ENCODE measurements at places on chromosomes 6 and 20.

- DNase-seq = no peak
Measured at GRCh38 chr20:24633026-24633425, 163.6 kb downstream of the SYNDIG1 start.

DNA sequence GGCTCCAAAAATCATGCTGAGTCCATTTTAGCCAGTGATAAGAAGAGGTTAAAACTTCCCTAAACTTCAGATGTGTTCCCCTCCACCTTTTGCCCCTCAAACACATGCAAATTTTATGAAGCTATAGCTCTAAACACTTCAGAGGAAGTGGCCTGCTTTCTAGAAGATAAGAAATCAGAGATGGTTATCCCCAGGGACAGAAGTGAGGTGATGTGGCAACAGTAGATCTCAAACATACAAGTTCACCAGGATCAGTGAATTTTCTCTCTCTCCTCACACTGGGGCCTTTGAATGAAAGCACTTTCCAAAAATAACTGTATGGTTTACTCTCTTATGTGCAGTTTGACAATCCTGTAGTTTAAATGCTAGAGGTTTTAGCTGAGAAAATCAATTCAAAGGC is 332.0 kb downstream of the BTBD9 start:
- DNase-seq = no peak

DNA sequence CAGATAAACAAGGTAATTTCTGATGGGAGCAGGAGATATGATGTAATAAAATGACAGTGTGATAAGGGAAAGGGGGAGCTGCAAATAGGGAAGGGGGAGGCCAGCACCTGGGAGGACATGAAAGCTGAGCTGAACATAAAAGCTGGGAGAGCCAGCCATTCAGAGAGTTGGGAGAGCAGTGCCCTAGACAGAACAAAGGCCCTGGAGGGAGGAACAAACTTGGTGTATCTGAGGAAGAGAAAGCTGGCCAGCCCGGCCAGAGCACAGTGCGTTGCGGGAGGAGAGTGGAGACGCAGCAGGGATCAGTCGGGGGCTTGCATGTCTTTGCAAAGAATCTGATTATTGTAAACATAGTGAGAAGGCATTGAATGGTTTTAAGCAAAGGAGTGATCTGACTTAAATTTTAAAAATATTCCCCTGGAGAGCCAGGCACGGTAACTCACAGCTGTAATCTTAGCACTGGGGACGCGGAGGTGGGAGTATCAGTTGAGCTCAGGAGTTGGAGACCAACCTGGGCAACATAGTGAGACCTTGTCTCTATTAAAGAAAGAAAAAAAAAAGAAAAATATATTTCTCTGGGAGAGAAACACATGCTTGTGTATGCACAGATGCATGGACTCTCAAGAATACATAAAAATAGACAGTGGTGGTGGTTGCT is 318.2 kb downstream of the ZFAND3 start:
- DNase-seq = no peak

GRCh38 chr20:60365064-60365666 is 406.9 kb downstream of the CDH26 start:
- DNase-seq = no peak

DNA sequence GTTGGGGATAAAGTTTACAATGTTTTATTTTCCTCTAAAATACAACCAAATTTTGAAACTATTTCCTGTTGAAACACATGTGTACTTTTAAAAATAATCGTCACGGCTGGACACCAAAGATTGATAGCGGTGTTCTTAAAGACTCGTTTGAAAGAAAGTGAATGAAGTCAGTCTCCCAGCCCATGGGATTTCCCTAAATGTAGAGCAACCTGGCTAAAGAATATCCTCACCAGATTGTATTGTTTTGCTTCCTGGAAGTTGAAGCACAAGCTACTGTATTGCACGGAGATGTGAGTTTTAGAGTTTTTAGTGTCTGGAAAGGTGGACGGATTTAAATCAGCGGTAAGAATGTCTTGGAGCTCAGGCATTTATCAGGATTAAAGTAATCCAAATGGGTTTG is 189.5 kb downstream of the THBS2 start:
- no peak for DNase-seq

DNA sequence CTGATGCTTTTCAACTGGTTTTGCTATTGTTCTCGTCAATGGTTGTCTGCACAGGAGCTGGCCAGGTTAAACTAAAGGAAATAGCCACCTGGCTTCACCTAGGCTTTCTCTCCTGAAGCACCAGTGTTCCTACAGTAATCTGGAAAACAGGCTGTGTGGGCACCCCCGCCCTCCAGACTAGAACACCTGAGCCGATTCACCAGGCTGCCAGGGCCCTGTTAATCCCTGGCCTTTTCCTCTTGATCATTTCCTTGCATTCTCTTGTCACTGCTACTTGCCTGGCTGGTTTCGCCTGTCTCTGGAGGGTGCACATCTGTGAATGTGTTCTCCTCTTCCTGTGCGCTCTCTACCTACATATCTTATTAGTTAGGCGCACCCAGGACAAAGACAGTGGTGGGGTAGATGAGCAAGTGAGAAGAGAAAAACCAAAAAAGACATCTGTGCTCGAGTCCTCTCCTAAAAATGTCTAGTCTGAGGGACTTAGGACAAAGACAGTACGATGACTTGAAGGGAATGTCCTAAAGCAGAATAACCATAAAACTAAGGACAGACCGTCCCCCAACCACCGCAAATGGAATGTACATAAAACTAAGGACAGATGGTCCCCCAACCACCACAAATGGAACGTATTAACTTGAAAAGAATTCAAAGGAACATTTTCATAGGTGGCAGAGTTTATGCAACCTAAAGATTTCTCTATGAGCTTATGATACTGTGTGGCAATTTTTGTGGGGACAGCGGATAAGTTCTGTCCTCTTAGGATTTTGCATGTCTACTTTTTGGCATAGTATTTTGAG is 45.9 kb upstream of the EMILIN3 start:
- DNase-seq = no peak

- DNase-seq = no peak
Measured at GRCh38 chr6:142856624-142857232, 88.2 kb downstream of the HIVEP2 start.

GRCh38 chr6:38959138-38959537 is 89.4 kb upstream of the GLP1R start:
- DNase-seq = no peak

DNA sequence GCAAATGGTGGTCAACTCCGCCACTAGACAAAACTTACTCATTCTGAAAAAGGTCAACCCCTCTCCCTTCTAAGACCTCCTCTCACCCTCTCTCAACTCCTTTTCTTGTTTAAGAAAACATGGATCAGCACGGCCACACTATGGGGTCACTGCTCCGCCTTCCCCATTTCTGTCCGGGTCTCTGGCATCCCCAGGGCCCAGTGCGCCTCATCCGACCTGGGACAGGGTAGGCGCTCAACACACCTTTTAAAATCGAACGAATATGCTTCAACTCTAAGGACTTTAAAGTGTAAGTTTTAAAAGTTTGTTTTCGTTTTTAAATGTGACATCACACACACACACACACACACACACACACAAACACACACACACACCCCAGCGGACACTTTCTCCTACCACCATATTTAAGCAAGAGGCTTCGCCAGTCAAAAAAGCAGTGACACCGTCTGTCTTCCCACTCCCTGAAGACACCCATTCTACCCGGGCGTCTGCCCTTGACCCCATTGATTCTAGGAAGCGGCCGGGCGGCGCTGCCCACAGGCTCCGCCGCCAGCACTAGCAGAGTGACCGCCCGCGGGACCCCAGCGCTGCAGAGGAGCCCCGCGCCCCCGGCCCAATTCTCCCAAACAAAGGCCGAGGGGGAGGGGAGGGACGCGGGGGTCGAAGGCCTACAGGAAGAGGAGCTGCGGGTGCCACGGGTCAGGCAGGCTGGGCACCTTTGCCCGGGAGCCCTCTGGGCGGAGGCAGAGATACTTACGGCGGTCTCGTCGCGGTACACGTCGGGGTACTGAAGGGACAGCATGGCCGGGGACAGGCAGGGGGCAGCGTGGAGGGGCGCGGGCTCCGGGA is 568 bp downstream of the PREP start:
- DNase-seq = peak; percentile 20

DNA sequence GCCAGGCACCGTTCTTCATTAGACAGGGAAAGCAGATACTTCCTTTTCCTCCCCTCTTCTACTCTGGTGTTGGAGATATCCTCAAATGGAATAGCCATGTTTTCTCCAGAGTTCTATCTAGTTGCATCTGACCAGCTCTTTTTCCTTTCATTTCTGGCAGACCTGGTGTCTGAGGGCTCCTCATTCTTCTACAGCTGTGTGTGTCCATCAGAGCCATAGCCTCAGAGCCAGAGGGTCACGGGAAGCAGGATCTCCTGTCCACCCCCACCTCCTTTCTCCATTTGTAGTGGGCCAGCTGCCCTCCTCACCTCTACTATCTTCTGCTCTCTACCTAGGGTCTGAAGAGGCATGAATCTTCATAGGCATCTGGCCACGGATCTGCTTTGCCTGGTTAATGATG is 57.0 kb downstream of the TSPYL4 start:
- DNase-seq = no peak

DNA sequence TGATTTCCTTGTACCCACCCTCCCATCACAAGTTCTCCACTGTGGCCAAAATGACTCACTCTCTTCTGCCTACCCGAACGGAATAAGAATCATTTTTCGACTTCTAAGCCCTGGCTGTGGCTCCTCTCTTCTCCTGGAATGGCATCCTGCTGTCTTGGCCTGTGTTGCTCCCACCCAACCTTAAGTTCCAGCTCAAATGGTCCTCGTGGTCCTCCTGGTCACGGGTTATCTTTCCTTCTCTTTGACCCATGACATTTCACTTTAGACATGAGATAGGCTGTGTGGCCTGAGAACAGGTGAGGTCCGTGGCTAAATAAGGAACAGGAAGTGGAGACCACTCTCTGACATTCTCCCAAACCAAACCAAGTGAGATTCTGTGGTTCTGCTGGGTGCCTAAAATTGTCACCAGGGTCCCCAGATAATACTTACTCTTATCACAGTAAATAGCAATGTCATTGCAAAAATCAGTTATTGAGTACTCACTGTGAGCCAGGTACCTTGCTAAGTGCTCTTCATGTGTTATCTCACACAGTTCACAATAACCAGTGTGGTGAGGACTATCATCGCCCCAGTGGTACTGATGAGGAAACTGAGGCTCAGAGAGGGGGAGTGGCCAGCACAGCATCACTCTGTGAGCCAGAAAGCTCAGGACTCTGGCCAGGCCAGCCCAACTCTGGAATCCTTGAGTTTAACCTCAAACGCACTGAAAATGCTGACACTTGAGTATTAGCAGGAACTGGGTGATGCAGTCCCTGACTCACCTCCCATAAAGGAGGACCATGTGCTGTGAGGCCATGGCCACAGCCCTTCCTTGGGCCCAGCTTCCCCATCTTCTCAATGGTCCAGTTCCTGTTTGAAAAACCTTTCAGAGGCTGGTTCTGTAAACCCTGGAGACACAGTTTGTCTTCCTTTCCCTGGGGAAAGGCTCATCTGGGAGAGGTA is 74.8 kb upstream of the SIRPA start:
- no peak for DNase-seq

GRCh38 chr6:99736302-99736701 is 129.7 kb downstream of the PRDM13 start:
- no peak for DNase-seq

GRCh38 chr6:125986301-125987025 is at the start of gene TRMT11:
Gene TRMT11 (plus strand): TSS chr6:125986540. CDS start chr6:125986551, 11 bp downstream.
- DNase-seq = peak; percentile 88

Data from activated naive CD4-positive, alpha-beta T cell treated with anti-CD3 and anti-CD28 coated beads, Interleukin-2, amount 50 U/mL, for 72 hours (primary cell).